CD4-positive, alpha-beta T cell treated with Interleukin-10 for 1 hour (primary cell): ENCODE measurements at places on chromosomes 1 and 21.

GRCh38 chr1:25564777-25565574 lies 21.6 kb downstream of the LDLRAP1 start:
- DNase-seq: peak; percentile 44

DNA sequence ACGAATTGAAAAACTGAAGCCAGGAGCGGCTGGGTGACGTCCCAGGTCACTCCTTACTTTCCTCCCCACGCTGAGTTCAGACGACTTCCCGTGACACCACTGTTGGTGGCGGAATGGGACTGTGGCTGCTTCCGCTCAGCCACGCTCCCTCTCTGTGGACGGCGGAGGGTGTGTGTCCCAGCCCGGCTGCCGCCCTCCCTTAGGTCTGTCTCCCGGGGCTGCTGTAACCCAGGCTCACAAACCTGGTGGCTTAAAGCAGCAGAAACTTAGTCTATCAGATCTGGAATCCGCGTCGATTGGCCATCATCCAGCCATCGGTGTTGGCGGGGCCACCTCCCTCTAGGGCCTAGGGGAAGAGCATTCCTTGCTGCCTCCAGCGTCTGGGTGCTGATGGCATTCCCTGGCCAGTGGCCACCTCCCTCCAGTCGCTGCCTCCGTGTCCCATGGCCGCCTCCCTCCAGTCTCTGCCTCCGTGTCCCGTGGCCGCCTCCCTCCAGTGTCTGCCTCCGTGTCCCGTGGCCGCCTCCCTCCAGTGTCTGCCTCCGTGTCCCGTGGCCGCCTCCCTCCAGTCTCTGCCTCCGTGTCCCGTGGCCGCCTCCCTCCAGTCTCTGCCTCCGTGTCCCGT lies 17.5 kb downstream of the TRPM2 start:
- DNase-seq: no peak

GRCh38 chr21:36926989-36927718 lies 39.3 kb downstream of the HLCS start:
- DNase-seq: no peak

DNA sequence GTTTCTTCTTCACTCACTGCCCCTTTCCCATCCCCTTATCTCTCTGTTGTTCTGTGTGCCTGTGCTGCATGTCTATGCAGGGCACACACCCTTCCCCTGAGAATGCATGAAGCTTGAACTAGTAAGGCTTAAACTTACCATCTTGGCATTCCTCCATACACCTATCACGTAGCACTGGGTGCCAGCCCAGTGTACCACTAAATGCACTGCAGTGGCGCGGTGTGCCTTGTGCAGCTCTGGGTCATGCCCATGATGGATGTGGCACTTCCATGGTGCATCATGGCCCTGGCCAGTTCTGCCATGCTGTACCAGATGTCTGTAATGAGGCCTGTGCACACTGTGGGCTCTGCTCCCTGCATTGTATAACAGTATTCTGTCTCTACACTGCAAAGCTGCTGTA lies 10.7 kb downstream of the PTPRU start:
- DNase-seq: no peak

GRCh38 chr21:46148106-46148505 lies 7.3 kb downstream of the FTCD start:
- no peak for DNase-seq

- DNase-seq: no peak
Measured at GRCh38 chr1:163744301-163744887, 422.6 kb downstream of the NUF2 start.

DNA sequence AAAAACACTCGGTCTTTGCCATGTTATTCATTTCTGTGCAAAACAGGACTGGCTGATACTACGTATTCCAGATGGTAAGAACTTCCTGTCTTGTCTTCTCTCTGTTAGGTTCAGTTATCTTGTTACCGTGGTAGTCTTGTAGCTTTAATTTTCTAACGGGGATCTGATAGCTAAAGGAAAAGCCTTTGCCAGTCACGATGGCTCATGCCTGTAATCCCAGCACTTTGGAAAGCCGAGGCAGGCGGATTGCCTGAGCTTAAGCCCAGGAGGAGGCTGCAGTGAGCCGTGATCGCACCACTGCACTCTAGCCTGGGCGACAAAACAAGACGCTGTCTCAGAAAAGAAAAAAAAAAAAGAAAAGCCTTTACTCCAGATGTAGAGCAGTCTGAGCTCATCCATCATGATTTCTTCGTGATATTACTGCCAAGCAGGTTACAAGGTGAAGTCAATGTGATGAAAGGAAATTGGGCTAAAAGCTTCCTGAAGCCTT lies 11.1 kb upstream of the MSTO1 start:
- DNase-seq: no peak

DNA sequence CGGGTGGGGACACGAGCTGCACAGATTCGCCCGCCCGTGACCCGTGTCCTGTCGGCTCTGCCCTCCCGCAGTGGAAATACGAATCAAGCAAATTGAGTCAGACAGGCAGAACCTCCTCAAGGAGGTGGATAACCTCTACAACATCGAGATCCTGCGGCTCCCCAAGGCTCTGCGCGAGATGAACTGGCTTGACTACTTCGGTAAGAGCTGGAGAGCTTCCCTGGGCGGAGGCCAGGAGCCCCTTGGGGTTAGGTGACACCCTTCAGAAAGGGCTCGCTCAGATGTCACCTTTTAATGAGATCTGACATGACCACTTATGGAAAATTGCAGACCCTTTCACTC lies 489 bp downstream of the CDCA8 start:
- DNase-seq: no peak
